ENCODE measurements at places on chromosomes 13 and 19.
A peak's percentile ranks its signal among the peaks of the same experiment; 100 is the strongest.

DNA sequence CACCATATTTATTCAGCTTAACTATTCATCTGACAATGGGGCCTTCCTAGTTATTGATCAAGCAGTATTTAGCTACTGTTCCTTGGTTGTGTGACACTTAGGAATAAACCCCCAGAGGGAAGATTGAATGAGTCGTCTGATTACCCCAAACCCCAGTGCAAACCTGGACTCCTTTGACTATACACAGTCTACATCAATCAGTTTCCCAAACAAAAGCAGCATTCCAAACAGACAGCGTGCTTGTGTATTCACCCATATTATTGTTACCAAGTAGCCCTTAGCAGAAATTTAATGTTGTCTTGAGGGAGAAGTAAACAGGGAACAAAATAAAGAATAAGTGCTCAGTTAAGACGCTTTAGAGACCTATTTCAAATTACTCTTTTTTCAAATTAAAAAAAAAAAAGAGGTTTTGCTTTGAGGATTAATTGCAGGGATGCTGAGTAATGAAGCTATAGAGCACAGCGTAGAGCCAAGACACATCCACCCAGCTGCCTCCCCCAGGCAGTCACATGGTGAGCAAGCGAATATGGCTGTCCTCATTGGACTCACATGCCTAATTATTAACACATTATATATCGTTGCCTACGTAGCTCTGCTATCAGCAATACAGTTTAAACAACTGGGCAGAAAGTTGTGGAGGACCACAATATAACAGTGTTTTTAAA, 14.7 kb upstream of the B3GLCT start:
- no peak for DNase-seq

DNA sequence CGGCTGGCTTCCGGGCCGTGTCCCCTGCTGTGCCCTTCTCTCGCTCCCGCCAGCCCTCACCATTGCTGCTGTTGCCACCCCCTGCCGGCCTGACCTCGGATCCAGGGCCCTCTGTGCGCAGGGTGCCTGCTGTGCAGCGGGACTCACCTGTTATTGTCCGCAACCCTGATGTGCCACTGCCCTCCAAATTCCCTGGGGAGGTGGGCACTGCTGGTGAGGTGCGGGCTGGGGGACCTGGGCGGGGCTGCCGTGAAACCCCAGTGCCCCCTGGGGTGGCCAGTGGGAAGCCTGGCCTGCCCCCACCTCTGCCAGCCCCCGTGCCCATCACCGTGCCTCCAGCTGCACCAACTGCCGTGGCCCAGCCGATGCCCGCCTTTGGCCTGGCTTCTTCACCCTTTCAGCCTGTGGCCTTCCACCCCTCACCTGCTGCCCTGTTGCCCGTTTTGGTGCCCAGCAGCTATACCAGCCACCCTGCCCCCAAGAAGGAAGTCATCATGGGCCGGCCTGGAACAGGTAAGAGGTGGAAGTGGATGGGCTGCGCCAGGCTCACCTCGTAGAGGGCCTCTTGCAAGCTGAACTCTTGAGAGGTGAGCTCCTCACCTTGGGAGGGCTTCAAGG, 5.1 kb downstream of the CIC start:
- DNase-seq: no peak

DNA sequence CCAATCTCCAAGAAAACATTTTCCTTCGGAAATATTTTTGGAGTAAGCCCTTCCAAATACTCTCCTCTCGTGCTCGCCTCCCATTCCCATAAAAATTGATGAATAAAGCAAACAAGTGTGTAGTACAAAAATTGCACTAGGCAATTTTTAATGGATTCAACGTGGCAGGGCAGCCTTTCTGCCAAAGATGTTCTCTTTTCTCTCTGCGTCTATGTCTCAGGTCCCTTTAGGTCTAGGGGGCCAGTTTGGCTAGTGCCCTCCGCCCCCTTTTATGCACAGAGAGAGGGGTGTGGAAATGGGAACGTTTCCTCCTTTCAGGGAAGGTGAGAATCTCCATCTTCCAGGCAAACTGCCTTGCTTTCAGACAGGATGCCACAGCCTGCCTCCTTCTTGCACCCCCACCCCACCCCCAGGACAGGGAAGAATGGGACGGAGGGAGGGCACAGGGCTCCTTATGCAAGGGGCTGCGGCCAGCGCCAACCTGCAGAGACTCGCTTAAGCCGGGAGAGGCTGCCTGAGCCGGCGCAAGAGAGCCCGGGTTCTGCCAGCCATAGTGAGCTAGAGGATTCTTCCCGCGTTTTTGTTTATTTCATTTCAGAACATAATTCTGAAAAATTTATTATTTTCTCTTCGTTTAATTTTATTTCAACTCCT, 2.7 kb upstream of the ZIC2 start:
- DNase-seq: no peak

DNA sequence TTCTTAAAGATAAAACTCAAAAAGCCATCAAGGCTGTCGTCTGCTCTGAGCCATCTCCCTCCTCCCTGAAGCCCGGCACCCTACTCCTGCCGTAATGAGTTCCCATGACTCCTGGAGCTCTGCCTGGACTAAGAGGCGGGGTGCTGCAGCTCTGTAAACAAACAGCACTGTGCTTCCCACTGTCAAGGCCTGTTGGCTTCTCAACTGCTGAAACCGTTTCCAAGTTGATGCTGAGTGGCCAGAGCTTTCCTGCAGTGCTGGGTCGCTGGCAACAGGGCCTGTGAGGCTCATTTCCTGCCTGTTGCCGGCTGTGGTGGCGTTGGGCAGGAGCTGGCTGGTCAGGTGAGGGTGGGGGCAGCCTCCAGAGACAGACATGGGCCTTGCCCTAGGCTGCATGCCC, 26.7 kb upstream of the ISYNA1 start:
- no peak for DNase-seq

DNA sequence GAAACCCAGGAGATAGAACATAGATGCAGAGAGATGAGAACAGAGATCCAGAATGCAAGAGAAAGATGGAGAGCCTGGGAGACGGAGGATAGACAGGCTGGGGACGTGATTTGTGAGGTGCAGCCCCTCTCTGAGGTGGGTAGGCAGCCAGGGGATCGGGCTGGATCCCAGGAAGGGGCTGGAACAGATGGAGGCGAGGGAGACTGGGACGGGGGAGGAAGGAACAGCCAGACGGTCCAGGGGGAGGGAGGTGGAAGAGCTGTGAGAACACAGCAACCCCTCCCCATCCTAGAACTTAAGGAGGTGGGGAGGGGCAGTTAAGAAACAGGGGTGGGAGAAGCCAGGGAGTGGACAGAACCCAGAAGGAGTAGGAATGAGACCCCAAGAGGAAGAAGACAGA, 3.1 kb downstream of the SLC17A7 start:
- DNase-seq: no peak

GRCh38 chr13:32986552-32986951, 29.7 kb upstream of the KL start:
- DNase-seq: no peak

GRCh38 chr13:79451500-79451962, 29.4 kb upstream of the NDFIP2 start:
- DNase-seq: peak; percentile 76

- no peak for DNase-seq
These were observed 13.0 kb downstream of the LRP3 start for GRCh38 chr19:33207040-33207620.

DNA sequence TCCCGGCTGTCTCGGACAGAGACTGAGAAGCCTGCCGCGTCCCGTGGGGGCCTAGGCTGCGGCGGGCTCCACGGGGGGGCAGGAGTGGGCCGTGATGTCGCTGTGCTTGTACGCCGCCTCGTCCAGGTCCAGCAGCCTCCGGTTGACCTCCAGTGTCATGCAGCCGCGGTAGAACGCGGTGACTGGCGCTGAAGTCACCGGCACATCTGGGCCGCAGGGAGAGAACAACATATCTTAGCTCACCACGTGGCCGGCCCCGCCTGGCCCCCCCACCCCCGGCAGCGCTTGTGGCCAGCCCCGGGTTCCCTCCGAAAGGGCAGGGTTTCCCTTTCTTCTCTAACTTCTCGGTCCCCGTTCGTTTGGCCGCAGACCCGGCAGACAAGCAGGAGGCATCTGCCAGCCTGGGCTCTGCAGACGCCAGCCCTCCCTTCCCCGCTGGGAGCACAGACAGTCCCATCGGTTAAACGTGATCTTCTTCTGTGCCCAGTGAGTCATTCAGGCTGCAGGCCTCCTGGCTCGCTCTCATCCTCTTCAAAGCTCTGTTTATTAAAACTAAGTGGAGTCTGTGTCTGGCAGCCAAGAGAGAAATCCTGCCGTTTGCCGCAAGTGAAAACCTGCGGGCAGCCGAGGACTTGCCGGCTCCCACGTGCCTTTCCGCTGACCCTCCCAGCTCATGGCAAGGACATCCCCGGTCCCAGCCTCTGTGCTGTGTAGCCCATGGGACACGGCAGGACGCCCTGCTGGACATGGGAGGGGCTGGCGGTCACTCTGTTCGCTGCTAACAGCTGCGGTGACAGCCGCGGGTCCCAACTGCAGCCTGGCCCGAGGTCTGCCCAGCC, 42.8 kb downstream of the GAS6 start:
- DNase-seq: no peak

DNA sequence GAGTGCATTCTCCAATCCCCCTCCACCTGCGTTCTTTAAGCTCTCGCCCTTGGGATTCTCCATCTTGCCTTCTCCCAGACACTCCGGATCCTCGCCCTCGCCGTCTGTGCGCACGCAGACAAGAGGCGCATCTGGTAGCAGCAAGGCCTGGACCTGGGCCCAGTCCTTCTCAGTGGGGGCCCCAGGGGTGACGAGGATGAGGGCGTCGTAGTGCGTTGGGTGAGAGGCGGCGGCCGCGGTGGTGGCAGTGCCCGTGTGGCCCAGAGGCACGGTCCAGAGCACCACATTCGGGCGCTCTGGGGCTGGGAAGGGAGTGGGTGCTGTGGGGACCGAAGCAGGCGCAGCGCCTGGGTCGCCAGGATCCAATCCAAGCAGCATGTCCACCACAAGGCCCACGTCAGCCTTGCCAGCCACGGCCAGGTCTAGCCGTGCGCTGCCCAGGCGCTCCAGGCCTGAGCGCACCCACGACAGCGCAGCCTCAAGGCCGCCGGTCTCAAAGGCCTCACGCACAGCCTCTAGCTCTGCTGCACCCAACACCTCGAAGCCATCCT, 3.1 kb downstream of the IRGQ start:
- no peak for DNase-seq

- DNase-seq: no peak
These were observed 13.2 kb downstream of the DNAJC15 start for GRCh38 chr13:43036351-43037250.

- DNase-seq: no peak
These were observed 425.4 kb downstream of the DCT start for GRCh38 chr13:94053986-94054593.

GRCh38 chr19:12784394-12784870, 6.9 kb upstream of the JUNB start:
- no peak for DNase-seq

DNA sequence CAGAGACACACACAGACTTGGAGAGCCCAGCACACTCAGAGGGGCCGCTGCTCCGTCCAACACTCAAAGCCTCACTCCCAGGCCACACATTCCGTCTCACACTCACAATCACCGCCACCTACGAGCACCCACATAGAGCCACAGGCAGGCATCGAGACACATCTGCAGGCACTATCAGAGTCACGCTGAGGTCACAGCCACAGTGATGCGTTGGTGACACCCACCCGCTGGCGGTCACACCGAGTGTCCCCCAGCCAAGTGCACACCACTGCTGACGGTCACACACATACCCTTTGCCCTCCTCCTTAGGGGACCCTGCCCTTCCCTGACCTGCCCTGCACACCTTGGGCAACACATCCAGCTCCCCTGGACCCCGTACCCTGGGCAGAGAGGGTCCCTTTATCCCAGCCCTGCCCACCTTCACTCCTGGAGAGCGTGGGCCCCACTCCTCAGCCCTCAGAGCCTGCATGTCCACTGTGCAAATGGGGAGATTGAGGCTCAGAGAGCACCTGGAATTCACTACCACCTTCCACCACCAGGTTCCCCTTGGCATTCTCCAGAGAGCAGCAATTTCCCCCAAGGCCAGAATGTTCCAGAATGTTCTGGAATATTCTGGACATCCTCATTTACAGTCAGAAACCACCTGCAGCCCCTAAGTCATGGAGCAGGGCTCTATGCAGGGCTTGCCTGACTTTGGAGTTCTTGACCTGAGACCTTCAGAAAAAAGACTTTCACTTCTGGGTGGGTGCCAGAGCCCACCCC, 5.4 kb downstream of the FUT5 start:
- no peak for DNase-seq

DNA sequence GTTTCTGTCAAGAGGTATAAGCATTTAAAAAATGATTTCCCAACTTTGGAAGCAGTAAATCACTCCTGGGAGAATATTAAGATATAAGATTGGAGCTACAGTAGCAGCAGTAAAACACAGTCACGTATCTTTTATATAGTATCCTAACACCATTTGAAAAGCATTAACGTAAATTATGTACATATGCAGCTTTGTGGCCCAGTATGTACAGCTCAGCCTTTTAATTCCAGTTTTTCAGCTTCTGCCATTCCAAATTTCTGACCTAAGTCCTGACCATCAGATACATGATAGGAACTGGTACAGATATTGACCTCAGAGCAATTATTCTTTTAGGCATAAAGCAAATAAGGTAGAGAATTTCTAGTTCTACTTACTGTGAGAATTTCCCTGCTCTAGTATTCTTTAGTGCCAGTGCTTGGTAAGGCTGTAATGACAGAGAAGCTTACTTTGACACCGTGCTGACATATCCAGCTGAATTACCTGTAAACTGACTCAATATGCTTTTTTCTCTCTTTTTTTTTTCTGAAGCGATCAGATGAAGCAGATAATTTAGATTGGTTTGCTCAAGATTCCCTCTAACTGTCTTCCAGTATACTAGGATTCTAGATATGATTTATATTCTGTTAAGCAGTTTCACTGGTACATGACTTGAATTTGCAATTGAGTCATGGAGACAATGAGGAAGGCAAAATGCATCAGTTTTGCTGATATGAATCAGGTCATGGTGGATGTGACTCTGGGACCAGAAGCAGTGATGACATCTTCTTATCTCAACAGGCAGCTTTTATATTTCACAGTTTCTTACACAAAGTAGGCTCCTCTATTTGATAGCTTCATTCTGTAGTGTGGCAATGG, 703.6 kb downstream of the SLITRK6 start:
- DNase-seq: no peak

- DNase-seq: peak; percentile 74
These were observed 2.9 kb downstream of the CYP2S1 start for GRCh38 chr19:41195675-41196497.

- DNase-seq: peak; percentile 49
These were observed 82.3 kb downstream of the RNASEH2B start for GRCh38 chr13:50991579-50992521.

GRCh38 chr19:57905258-57905657, 11.1 kb downstream of the ZNF417 start:
- DNase-seq: no peak

DNA sequence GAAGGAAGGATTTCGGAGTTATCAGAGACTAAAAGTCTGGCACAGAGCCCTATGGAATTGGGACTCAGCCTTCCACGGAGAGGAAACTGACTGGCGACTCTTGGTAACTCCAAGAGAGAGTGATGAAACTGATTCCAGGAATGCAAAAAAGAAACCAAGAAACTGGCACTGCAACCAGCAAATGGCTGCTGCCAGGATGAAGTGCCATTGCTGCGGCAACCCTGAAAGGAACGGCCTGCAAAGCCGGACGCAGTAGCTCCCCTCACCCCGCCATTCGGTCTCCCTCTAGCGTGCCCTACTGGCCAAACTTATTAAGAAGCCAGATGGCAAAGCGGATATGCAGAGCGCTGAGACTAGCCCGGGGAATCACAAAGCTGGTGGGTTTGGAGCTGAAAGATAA, 236.0 kb downstream of the PCDH9 start:
- peak; percentile 49 for DNase-seq

Measured in GM20000 (cell line).